Coronary artery (tissue), 2 donors: ENCODE measurements at places on chromosomes 6 and 20.
A peak's percentile ranks its signal among the peaks of the same experiment; 100 is the strongest.

DNA sequence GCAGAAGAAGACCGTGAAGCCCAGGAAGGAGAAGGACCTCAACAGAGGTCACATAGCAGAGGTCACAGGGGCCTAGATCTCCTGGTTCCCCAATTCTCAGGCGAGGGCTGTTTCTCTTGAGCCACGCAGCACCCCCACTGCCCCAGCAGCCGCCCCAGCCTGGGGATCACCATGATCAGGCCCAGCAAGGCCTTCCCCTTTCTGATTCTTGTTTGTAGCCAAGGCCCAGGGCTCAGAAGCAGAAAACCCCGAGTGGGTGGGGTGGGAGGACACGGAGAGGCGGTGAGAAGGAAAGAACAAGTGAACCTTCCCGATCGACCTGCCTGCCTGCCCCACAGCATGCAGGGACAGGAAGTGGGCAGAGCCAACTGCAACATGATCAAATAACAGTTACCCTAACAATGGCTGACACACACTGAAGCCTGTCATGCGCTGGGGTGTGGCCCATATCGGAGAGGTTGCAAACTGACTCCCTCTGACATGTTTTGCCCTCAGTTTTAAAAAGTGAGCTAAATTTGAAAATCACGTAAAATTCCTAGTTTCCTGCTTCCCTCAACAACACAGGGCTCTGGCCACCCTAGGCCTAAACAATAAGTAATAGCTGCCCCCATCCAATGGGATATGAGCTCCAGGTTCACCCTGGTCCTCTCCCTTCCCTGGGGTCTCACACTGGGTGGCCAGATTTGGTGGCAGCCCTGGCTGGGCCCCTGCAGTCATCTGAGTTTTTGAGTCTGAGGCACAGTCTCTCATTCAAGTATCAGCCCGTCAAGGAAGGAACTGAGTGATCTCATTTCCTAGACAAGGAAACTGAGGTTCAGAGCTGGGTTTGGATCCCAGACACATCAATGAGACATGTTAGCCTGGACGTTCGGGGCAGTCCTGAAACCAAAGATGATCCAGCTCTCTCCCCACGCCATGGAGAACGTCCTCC lies 6.5 kb downstream of the PEDS1 start:
- DNase-seq, result no peak

GRCh38 chr6:85494547-85495536 lies 45.0 kb downstream of the NT5E start:
- DNase-seq, result no peak

DNA sequence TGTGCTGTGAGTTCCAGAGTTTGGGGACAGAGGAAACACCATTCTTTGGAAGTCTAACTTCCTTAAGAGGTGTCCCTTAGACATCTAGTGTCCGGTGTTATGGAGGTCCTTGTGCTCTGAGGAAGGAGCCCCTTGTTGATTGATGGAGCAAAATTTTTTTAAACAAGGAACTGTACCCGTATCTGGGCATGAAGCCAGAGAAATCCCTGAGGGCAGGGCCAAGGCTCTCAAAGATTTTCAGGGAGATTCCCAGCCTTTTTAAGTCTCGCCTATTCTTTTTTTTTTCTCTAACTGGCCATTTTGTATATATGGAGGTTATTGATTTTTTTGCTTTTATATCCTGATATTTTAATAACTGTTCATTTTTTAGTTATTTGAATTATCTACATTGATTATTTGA lies 45.9 kb downstream of the TRIM38 start:
- no peak for DNase-seq

DNA sequence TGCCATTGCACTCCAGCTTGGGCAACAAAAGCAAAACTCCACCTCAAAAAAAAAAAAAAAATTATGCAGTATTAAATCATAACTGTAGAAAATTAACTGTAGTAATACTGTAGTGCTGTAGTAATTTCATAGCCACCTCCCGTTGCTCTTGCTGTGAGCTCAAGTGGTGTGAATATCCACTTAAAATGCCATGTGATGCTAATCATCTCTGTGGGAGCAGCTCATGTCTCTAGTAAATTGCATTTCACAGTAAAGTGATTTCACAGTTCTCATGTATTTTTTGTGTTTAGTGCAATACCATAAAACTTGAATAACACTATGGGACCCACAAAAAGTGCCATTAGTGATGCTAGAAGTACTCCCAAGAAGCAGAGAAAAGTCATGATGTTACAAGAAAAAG lies 14.4 kb upstream of the FAM217A start:
- no peak for DNase-seq

DNA sequence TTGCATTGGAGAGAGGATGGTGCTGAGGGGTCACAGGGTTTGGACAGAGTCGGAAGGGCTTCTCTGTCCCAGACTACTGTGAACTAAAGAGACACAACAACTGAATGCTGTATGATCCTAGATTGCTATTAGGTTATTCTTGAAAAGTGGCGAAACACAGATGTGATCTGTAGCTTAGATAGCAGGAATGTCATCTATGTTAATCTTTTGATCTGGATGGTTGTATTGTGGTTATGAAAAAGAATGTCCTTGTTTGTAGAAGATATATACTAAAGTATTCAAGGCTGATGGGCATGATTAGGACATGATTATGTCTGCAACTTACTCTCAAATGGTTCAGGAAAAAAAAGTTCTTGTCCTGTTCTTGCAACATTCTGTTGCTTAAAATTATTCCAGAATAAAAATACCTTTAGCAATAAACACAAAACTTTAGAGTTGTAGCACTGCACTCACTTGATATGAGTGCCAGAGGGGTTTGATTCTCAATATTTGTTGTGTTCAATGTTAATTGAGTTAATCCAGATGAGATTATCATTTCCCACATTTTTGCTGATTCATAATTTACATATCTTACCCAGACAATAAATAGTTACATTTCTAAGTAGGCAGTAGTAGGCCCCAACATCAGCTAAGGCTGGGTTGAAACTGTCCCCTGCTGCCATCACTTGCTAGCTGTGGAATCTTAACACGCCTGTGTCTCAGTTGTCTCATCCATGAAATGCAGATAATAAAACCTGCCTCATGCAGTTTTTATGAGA lies 645.2 kb downstream of the KIF16B start:
- DNase-seq, result no peak

- no peak for DNase-seq
Observed at GRCh38 chr6:105179244-105180065, at the start of gene POPDC3. POPDC3 (minus strand) TSS chr6:105180014; CDS start chr6:105161909, 18,105 bp downstream.

- DNase-seq, result no peak
Observed at GRCh38 chr20:50144362-50144761, 9.2 kb downstream of the PEDS1 start.

DNA sequence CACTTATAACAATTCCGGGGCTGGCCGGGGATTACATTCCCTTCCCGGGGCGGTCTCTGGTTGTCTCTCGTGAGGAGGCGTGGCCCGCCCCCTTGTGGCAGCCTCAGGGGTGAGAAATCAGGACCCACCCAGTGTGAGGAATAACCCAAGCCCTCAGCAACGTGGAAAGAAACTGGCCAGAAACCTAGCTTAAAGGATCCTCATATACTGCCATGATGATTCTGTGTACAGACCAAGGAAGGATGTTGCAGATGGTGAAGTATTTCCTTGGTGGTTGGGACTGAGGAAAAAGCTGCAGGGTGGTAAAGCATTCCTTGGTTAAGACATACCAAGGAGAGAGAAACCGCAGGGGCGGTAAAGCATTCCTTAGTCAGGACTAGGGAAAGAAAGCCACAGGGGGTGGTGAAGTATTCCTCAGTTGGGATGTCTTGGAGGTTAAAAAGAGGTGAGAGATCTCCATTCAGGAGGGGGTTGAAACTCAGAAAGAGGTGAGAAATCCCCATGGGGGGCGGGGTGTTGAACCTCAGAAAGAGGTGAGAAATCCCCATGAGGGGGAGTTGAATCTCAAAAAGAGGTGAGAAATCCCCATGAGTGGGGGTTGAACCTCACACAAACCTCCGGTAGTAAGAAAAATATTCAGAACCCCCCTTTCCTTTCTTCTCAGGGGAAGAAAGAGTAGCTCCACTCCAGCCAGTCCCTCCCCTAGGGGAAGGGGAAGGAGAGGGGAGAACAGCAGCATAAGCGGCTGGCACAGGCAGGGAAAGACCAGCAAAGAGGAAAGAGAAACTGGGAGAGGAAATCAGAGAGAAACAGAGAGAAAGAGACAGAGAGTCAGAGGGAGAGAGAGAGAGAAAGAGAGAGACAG lies 238.1 kb downstream of the RNGTT start:
- DNase-seq, result no peak

DNA sequence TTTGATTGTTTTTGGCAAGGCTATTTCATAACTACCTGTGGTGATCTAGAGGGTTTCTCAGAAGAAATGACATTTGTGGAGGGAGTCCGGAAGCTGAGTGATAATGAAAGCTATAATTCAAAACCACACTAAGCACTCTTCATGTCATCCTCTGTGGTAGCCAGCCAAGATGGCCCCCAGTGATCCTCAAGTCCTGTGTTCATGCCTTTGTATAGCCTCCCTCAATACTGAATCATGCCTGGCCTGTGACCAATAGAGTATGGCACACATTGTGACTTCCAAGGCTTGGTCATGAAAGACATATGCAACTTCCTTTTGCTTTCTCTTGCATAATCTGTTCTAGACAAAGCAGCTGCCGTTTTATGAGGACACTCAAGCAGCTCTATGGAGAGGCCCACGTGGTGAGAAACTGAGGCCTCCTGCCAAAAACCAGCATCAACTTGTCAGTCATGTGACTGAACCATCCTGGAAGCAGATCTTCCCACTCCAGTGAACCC lies 12.8 kb upstream of the DNAAF9 start:
- DNase-seq, result no peak

GRCh38 chr6:296151-297122 lies 4.2 kb downstream of the DUSP22 start:
- peak; percentile 76 for DNase-seq

GRCh38 chr20:20012541-20012940 lies 4.6 kb upstream of the NAA20 start:
- no peak for DNase-seq

DNA sequence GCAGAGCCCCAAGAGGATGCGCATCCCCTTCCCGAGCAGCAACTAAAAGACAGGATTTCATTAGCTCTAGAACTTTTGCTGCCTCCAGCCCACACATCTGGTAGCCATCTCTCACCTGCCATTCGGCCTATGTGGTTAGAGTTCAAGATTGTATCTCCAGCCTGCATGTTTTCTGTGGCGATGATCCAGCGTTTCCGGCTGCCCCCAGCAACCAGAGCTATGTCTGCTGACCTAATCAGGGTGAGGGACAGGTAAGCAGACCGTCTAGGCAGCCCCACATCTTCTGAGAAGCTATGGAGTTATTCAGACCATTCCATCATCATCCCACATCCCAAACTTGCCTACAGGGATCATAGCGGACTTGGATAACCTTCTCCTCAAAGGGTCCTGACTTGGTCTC lies 2.3 kb upstream of the CUL7 start:
- DNase-seq, result no peak

- no peak for DNase-seq
Observed at GRCh38 chr20:48360342-48360975, 467.3 kb downstream of the PREX1 start.
